Mesenteric fat pad (tissue), 1 donor: ENCODE measurements at places on chromosomes 6 and 20. TPM values are rescaled to one million over a fixed set of nuclear protein-coding genes. Genes with fewer than 3 reads are reported as not detected.

GRCh38 chr6:105814745-105815536, 271.2 kb upstream of the PRDM1 start:
- no peak for DNase-seq

DNA sequence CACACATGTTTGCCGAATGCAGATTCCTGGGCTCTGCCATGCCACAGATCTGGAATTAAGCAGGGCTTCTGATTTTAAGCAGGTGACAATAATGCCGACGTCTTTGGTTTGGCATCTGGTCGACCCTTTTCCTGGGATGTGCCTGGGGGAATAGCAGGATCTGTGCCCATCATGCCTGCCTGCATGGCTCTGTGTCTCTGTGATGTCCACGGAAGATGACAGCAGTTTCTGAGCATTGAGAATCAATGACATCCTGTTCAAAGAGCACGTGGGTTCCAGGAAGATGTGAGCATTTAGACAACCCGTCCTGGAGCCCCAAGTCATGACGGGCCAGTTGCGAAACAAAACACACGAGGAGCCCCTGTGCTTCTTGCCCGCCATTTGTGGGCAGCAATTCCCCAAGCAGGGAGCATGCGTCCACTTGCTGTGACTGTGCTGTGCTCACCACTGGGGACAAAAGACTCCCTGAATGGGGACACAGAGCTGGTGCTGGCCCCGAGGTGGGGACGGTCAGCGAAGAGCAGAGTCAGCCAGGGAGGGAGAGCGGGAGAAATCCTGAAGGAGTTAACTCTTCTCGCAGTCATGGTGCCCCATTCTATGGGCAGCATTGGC, 110.1 kb downstream of the ERMARD start:
- DNase-seq, result peak; percentile 80

DNA sequence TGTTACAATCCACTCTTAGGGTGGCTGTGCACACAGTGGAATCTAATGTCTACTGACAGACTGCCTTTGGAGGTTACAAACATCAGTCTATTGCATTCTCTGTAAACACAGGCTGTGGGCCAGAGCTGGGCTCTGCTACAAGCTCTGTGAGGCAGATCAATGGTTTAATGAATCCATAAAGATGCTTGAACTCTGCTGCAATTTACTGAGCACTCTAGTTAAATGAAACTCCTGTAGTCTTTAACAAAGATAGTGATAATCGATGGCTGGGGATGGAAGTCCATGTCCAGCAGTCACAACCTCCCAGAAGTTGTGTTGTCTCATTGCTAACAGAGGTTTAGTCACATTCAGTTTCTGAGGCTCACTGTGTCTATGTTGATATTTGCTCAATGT, 50.5 kb downstream of the SOBP start:
- DNase-seq, result no peak

- DNase-seq, result no peak
Observed at GRCh38 chr6:366389-367297, 24.9 kb upstream of the IRF4 start.

GRCh38 chr6:135095716-135096115, 41.1 kb upstream of the HBS1L start:
- no peak for DNase-seq

GRCh38 chr20:13436530-13436929, 202.2 kb downstream of the TASP1 start:
- no peak for DNase-seq

The NMBR gene
- not detected for total RNA-seq

The SYNGAP1 gene
- total RNA-seq, result 14.1 TPM

DNA sequence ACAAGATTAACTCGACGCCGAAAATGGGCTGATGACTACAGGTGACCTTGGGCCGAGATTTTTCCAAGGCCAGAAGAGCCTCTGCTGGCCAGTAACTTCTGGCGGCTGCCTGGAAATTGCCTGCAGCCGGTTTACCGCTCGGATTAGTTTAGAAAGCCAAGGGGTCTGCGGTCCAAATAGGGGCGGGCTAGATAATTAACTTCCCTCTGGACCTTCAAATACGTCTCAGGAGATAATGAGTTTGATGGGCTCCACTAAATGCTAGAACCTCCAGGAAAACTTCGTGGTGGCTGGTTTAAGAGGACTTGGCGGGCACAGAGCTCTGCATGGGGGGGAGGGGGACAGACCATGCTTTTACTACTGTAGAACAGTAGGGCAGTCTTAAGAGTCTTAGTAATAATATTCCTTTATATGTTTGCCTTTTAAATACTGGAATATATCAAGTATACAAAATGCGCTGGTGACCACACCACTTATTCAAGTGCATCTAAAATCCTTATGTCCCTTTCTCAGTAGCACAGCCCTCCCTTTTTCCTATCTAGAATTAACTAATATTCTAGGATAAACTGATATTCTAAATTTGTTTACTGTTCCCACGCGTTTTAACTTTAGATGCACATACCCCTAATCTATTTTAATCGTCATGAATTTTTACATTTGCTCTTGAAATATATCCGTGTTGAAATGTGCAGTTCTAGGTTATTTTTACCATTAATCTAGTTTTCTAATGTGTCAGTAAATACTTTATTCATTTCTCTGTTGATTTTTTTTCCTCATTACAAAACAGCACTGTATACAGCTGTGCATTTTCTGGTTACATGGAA, 107.5 kb upstream of the PRSS16 start:
- DNase-seq, result no peak

- no peak for DNase-seq
Observed at GRCh38 chr20:48791666-48792071, 36.1 kb downstream of the PREX1 start.

The SPAG4 gene
- 2.2 TPM for total RNA-seq

The MED20 gene
- 16.5 TPM for total RNA-seq

- no peak for DNase-seq
Observed at GRCh38 chr6:22015216-22015615, 281.6 kb downstream of the PRL start.

DNA sequence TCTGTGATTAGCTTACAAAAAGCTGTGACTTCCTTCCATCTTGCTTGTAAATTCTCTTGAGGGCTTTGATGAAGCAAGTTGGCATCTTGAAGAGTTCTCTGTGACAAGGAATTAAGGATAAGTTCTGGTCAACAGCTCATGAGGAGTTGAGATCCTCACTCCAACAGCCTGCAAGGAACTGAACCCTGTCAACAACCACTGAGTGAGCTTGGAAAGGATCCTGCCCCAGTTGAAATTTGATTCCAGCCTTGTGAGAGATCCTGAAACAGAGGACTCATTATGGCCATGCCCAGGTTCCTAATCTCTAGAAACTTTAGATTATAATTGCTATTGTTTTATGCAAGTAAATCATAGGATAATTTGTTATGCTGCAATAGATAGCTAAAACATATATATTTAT, 133.7 kb downstream of the PTCHD4 start:
- DNase-seq, result no peak

GRCh38 chr6:30882759-30883684, 1.3 kb upstream of the DDR1 start:
- DNase-seq, result peak; percentile 88
